ENCODE measurements at places on chromosomes 1 and 21.
A peak's percentile ranks its signal among the peaks of the same experiment; 100 is the strongest.

DNA sequence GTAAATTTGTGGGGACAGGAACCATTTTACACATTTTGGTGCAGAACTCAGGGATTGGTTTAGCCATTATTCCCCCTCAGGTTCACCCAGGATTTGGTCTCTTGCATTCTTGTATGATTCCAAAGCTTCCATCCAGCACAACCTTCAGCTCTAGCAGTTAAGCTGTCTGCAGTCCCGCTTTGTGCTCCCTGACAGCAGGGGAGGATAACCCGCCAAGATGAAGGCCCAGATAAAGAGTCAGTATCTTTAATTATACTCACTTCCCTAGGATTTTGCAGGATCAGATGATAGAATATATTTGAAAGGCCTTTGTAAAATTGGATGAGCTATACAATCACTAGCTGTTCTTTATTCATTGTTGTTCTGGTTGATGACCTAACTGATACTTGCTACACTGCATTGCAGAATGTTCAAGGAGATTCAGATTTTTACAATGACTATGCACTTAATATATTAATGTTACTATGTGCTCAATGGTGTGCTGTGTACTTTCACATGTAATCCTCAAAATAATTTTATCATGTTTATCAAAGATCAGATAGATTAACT is 49.8 kb downstream of the SLC16A1 start:
- no peak for DNase-seq

DNA sequence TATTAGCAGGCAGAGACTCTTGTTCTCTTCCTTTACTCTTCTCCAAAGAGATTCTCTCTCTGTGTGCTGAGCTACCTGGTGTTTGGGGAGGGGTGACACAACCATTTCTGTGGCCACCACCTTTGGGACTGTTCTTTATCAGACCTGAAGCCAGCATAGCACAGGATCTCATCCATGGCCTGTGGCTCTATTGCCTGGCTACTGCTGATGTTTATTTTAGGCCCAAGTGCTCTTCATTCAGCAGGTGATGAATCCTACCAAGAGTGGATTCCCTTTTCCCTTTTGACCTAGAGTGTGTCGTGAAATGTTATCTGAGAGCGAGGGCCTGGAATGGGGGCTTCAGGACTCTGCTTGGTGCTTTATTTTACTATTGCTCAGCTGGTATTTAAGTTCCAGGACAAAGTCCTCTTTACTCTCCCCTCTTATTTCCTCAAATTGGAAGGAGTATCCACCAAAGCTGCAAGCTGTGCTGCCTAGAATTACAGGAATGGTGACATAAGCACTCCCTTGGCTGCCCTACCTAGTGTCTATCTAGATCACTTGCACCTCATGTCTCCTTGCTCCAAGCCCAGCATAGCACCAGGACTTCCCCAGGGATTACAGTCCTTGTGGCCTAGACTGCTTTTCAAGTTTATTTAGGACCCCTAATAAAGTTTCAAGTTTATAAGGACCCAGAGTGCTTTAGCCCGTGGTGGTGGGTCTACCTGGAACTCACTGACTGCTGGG is 94.7 kb upstream of the GPR52 start:
- DNase-seq, result no peak

DNA sequence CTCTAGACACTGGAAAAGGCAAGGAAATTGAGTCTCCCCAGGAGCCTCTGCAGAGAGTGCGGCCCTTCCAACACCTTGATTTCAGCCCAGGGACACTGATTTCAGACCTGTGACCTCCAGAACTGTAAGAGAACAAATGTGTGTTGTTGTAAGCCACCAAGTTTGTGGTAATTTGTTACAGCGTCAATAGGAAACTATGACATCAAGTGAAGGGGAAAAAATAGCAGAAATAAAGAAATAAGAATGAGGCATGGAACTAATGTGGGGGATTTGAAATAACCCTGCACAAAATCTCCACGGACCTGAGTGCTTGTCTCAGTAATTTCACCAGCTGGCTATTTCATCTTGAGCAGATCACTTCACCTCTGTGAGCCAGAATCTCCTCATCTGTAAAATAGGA is 227.8 kb upstream of the JUN start:
- DNase-seq, result no peak

- DNase-seq, result no peak
Measured at GRCh38 chr1:238998577-238998976, 387.8 kb upstream of the CHRM3 start.

- no peak for DNase-seq
Measured at GRCh38 chr1:31981456-31981839, 32.2 kb upstream of the KHDRBS1 start.

DNA sequence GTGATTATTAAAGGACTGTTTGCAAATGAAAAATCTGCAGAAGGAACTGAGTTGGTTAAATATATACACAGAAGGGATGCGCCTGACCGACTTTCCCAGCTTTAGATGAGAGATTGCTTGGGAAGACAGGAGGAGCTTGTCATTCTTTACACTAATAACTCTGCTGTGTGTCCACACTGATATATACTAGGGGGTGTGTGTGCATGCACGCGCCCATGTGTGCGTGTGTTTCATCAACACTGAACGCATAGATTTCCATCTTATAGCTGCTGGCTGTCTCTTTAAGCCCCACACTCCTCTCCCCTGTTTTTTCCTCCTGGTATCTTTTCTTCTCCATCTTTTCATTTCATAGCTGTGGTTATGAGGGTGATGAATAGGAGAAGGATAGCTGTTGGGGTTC is 6.9 kb upstream of the KAZN start:
- DNase-seq, result no peak

DNA sequence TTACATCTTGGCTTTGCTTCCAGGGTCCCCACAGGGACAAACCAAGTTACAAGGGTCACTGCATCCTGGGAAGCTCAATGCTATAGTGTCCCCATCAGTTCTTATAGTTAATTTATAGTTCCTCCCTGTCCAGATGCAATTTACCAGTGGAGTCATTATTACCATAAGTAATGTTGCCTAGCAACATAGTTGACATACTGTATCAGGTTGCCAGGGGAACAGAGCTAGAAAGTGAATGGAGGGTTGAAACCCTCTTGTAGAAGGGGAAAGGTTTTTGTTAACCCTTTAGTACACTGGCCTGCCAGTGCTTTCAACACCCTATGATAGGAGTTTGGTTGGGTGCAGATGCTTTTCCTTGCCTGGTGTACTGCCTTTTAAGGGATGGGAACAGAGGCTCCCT is 34.3 kb upstream of the TTC4 start:
- DNase-seq, result peak; percentile 72

DNA sequence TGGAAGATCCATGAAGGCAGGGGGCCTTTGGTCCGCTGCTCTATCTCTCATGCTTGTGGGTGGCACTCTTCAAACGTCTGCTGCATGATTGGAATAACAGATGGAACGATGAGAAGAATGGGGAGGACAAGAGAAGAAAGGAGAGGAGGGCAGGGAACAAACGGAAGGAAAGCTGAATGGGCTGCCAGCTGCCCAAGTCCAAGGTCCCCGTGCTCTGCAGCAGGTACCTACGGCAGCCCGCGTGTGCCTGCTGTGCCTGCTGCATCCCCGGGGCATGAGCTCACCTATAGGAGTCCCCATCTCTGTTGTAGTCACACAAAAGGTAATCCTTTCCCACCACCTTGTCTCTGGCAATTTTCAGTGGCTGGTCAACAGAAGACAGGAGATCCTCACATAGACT is 73.1 kb downstream of the SLC66A1 start:
- no peak for DNase-seq

DNA sequence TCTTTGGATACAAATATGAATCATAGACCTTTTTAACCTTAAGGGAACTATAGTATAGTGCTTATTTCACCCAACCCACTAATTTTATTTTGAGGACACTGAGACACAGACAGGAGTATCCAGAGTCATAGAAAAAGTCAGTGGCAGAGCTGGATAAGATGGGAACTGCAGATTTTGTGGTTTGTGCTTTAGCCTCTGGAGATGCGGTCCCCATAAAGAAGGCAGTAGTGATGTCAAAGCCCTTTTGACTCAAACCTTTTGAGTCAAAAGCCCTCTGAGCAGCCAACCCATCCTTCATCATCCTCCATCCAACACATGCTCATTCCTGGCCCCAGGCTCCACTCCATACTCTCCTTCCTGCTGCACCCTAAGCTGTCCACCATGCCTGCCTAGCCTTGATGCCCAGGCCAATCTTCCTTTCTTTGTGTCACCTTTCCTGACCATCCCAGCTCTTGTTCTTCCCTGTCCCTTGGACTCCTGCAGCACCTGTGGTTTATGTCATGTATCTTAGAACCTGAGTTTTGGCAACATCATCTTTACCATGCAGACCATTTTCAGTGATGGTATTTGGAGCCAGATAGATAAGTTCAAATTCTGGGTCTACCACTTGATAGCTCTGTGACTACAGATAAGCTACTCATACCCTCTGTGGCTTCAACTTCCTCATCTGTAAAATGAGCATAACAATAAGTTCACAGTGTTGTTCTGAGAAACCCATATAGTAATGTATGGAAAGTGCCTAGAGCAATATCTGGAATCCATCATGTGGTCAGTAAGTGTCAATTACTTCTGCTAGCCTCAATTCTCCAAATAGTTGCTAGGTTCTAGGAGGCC is 20.1 kb downstream of the SLAMF1 start:
- DNase-seq, result no peak

- DNase-seq, result no peak
Measured at GRCh38 chr1:97105531-97105930, 383.9 kb downstream of the PTBP2 start.

GRCh38 chr1:203630697-203631096 is 4.1 kb downstream of the ATP2B4 start:
- no peak for DNase-seq

- no peak for DNase-seq
Measured at GRCh38 chr1:87462894-87463293, 134.2 kb downstream of the LMO4 start.

- no peak for DNase-seq
Measured at GRCh38 chr1:60847855-60848582, 234.3 kb upstream of the NFIA start.

- DNase-seq, result no peak
Measured at GRCh38 chr1:190259424-190259823, 218.2 kb downstream of the BRINP3 start.

- DNase-seq, result no peak
Measured at GRCh38 chr1:20903437-20903836, 116.3 kb upstream of the HP1BP3 start.

DNA sequence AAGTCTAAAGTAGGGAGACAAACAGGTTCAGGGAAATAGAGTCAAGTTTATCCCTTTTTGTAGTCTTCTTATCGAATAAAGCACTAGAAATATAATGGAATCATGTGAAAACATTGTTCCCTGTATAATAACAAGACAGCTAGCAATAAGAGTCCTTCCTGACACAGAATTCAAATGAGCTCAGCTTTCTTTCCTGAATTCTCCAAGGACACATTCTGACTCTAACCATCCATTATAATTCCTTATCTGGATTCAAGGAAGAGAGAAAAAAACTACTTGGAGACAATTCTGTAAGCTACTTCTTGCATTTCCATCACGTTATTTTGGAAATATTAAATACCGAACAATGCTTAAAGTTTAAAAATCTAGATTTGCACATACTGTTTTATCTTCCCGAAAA is 58.8 kb downstream of the ANKRD13C start:
- DNase-seq, result no peak

DNA sequence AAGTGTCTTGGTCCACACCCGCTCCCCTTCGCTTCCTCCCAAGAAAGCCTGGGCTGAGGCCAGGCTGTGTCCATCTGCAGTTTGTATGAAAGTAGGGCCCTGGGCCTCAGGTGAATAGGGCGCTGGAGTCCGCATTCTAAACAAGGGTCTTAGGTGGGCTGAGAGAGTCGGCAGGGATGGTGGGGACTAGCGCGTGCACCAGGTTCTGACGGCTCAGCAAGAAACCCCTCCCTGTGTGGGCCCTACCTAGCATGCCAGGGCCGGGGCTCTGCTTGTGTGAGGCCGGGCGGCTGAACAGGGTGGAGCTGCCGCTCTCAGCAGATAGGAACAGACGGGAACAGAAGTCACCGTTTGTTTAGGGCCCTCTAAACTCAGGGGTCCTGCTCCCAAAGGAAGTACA is 1.7 kb downstream of the ACTRT2 start:
- DNase-seq, result no peak

- DNase-seq, result no peak
Measured at GRCh38 chr21:27268290-27268689, 301.4 kb upstream of the ADAMTS5 start.

DNA sequence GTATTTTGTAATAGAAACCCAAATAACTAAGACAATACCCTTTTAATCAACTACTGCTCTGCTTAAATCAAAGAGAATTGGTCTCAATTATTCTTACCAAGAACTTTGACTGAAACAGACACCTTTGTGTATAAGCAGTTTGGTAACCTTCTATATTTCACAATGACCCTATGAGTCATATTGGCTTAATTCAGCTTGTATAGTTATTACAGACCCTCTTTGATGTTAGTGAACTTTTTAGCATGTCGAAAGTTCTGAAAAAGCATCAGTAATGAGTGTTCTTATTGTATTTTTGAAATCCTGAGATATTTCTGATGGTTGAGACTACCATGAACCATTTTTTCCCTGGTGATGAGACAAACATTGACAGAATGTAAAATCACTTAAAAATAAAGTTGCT is 43.3 kb upstream of the RABGAP1L start:
- no peak for DNase-seq

- no peak for DNase-seq
Measured at GRCh38 chr1:81596341-81596740, 204.4 kb upstream of the ADGRL2 start.

DNA sequence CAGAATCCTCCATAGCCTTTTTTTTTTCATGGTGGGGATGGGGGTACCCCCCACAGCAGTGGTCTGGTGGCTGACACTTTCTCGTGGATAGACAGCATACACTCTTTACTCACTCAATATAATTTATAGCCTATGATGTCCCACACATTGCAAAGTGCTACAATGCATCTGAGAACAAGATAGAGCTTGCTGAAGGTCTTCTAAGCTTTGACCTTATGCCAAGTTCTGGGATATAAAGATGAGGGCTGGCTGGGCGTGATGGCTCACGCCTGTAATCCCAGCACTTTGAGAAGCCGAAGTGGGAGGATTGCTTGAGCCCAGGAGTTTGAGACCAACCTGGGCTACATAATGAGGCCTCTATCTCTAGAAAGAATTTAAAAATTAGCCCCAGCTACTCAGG is 78.0 kb downstream of the MPZL1 start:
- no peak for DNase-seq

DNA sequence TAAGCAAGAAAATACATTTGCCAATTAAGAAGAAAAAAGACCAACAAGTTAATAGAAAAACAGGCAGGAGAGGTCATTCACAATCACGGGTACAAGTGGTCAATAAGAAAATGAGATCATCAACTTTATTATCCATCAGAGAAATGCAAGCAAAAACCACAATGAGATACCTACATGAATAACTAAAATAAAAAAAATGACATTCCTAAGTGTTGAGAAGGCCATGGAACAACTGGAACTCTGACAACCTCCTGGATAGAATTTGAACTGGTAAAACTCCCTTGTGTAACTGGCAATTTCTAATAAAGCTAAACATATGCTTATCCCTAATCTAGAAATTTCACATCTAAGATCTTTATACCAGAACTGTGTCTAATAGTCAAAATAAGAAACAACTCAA is 135.4 kb upstream of the BACE2 start:
- no peak for DNase-seq

GRCh38 chr1:1004780-1005697 is 5.1 kb upstream of the HES4 start:
- peak; percentile 30 for DNase-seq

- no peak for DNase-seq
Measured at GRCh38 chr1:189496768-189497167, 980.9 kb downstream of the BRINP3 start.

- no peak for DNase-seq
Measured at GRCh38 chr1:207836591-207837347, 74.2 kb downstream of the CD34 start.

Data from NCI-H2029 (cell line).